Kidney glomerular epithelial cell (primary cell): ENCODE measurements at places on chromosomes 2 and 18.

DNA sequence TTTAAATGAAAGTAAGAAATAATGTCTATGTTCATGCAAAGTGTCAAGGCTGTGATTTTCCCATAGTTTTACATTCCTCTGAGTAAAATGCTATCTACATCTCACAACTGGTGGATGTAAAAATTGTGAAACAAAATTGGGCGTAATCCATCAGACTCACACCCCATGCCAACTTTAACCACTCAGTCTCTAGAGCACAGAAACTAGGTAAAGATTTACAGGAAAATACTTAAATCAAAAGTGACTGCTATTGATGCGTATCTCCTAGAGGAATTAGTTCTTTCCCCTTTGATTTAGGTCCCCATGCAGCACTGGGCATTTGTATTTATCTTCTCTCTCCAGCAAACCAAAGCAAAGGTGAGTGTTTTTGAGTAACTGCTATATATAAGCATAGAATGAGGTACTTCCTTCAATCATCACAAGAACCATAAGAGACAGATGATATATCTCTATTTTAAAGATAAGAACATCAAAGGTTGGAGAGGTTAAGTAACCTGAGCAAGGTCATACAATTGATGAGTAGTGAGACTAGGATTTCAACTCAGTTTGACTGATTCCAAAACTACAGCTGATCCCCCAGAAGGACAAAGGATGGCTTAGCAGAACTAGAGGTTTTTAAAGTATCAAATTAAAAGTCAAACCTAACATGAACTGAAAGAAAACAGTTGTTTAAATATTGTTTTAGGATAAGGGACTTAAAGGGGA is 594.0 kb upstream of the ACVR2A start:
- DNase-seq = no peak

- DNase-seq = no peak
Measured at GRCh38 chr2:202426751-202427150, 50.6 kb downstream of the BMPR2 start.

GRCh38 chr2:43210467-43211303 is 15.7 kb downstream of the ZFP36L2 start:
- DNase-seq = peak; percentile 52

- peak; percentile 1 for DNase-seq
Measured at GRCh38 chr18:24446953-24447538, 13.4 kb upstream of the HRH4 start.

GRCh38 chr2:142722569-142722968 is 154.9 kb upstream of the KYNU start:
- peak; percentile 8 for DNase-seq

GRCh38 chr2:191833356-191833755 is 13.5 kb downstream of the CAVIN2 start:
- no peak for DNase-seq

DNA sequence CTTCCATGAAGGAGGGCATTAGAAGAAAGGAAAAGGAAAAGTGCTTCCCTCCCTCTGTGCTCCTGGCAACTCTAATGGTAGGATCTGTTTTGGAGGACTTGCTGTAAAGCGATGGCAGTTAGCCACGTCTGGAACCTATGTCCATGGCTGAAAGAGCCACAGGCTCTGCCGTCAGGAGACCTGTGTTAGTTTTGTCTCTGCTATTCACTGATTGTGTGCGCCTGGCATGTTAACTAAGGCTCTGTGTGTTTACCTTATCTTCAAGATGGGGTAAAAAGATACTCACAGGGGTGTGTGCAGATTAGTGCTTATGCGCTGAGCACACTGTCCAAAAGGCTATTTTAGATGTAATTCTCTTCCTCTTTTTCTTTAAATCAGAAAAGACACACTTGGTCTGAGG is 109.8 kb upstream of the LTBP1 start:
- DNase-seq = no peak

- DNase-seq = no peak
Measured at GRCh38 chr2:232219496-232219870, 159.1 kb upstream of the ALPP start.

DNA sequence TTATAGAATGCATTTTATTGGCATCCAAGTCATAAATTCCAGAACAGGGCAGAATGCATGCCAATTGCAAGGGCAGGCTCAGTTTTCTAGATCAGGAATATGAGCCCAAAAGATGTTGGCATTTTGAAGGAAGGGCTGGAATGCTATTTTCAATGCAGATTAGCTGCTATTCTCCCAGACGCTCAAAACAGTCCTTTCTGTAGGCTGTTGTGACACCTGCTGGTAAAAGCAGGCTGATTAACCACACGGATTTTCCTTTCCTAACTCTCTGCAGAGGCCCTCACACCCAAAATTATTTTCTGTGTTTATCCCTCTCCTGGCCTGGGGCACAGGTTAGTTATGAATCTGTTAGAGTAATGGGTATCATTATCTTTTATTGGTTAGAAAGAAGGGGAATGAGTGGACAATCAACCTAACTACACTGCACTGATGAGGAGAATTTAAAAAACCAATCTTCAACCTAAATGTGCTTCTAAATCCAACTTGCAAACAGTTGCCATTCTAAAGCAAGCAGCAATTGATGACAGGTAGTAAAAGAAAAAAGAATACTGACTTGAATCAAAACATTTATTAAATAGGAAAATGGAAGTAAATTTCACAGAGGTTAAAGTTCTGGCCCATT is 94.0 kb downstream of the PLA2R1 start:
- DNase-seq = no peak

- no peak for DNase-seq
Measured at GRCh38 chr2:199465988-199466691, 8.4 kb upstream of the SATB2 start.

DNA sequence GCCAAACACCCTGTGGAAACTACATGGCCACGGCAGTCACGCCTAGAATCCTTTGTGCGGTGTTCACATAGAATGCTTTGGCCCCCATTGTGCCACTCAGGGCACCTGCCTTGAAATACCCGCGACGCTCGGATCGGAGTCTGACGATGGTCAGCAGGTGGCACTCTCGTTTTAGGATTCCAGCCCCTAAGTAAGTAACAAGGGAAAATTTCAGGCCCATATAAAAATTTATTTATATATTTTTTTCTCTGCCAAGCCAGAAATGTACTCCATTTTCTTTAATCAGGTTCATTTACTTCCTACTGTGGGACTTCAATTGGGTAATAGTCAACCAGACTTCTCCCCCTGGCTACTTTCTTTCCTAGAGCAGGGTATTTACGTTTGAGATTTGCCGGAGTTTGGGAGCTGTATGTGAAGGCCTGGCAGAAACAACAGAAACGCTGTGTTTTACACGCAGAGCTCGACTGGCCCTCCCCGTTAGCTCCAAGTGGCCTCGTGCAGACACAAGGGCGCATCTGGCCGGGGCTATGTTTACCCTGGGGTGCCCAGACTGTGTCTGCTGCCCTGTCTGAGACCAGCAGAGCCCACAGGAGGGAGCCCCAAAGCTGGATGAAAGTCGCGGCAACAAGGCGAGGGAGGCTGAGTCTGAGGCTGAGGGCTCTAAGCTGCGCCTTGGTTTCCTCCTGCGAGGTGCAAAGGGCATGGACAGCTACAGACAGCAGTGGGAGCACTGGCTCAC is 41.6 kb downstream of the LRRC30 start:
- peak; percentile 82 for DNase-seq

DNA sequence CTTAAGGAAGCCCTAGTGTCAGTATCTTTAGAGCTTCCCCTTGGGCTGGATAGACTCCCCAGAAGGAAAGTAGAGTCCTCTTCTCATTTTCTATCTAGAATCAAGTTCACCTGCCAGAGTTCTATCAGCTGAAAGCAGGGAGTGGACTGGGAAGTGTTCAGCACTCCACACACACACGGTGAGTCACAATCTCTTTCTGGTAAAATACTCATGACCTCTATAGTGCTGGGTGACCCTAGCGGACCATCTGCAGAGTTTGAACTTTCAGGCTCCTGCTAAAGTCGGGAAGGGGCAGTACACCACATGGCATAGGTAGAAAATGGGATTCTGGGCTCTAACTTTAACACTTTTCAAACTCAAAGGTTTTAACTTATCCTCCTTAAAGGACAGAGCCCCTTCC is 43.3 kb downstream of the SAP130 start:
- no peak for DNase-seq

DNA sequence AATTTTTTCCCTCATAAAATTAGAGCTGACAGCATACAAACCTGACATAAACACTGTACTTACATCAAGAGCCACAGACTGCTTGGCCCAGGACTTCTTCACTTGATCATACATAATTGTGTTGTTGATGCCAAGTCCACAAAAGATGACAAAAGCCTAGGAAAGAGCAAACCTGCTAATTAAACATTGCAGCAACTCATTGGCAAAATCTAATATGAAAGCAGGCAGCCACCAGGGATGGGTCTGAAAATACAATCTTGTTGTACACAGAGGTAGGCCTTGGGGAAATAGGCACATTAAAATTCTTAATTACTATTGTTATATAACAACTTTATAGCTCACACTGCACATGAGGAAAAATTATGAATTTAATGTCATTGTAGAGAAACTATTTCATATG is 255.8 kb downstream of the PDE11A start:
- no peak for DNase-seq

DNA sequence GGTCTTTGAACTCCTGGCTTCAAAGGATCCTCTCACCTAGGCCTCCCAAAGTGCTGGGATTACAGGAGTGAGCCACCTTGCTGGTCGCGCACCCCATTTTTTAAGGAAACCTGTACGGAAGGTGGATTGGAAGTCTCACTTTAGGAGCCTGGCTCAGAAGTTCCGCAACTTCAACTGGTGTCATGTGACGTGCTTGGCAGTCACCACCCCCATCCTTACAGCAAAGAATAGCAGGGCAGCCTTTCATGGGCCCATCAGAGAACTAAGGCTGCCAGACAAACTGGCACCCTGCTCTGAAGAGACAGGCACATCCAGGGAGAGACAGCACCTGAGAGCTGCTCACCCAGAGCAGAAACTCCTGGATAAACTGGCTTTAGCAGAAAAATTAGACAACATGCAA is 3.3 kb upstream of the SLC66A2 start:
- no peak for DNase-seq

- peak; percentile 70 for DNase-seq
Measured at GRCh38 chr2:162301151-162301804, 17.2 kb downstream of the IFIH1 start.

DNA sequence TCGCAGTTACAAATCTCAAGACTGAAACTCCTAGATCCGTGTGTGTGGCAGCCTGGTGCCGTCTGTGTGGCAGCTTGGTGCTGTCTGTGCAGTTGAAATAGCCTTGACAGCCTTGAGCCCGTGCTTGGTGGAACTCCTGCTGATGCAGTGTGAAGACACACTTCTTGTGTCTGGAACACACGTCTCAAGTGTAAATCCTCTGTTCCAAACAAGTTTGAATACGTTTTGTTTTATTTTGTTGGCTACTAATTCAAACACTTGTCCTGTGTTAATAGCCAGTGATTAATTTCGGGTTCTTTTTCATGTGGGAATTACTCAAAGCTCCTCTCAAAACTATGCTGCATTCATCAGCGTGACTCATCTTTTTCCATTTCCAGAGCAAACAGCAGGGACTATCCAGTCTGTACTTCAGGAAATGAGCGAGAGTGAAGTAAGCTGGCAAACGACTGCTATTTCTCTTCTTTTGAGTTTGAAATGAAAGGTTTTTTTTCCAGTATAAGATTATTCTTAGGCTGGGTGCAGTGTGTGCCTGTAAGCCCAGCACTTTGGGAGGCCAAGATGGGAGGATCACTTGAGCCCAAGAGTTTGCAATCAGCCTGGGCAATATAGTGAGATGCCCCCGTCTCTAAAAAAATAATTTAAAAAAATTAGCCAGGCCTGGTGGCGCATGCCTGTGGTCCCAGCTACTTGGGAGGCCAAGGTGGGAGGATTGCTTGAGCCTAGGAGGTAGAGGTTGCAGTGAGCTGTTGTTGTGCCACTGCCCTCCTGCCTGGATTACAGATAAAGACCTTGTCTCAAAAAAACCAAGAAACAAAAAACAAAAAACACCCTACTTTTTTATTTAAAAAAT is 152.9 kb downstream of the SPP2 start:
- peak; percentile 97 for DNase-seq

DNA sequence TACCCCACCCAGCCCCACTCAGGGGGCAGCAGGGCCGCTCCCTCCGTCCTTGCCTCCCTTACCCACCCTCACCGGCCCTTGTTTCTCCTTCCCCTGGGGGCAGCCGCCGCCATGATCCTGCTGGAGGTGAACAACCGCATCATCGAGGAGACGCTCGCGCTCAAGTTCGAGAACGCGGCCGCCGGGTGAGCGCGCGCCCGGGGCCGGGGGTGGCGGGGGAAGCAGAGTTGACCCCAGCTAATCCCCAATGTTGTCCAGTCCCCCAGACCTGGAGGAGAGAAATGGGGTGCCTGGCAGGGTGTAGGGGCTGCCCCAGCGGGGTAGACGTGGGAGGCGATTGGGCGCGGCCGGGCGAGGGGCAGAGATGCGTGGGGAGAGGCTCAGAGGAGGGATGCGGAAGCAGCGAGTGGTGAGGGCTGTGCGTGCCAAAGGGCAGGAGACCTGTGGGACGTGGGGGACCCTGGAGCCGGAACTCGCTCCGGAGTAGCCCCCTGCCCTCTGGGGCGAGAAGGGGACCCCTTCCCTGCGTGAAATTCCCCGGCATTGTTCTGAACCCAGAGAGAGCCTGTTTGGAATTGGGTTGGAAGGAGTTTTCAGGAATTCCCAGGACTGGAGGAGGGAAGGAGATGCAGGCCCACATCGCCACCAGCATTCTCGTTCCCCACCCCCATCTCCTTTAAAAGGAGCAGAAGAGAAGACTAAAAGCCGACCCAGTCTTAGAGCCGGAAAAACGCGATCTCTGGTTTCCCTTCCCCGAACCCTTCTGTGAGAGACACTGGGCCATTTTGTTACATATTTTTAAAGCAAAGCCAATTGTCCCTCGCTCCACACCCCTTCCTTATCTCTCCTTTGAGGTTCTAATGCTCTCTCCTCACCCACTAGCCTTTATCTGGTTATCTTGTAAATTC is 625 bp downstream of the ARPC2 start:
- no peak for DNase-seq

GRCh38 chr2:74597410-74597809 is 42.9 kb downstream of the DOK1 start:
- DNase-seq = no peak

- no peak for DNase-seq
Measured at GRCh38 chr2:13046557-13047165, 329.9 kb downstream of the TRIB2 start.

DNA sequence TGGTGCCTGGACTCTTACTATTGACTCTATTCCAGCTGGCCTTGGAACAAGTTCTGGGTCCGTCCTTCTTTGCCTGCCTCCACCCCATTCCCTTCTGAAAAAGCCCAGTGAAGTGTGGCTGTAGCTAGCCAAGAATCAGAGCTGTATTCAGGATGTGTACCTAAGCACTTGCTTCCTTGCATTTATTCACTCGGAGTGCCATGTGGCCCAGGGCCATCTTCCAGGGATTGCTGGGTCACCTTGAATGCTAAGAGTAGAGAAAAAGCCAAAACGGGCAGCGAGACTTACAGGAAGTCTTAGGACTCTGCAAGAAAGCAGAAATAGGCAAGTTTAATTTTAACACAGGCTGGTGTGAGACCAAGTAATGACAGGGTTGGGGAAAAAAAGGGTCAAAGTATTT is 4.1 kb downstream of the ITGA6 start:
- no peak for DNase-seq

DNA sequence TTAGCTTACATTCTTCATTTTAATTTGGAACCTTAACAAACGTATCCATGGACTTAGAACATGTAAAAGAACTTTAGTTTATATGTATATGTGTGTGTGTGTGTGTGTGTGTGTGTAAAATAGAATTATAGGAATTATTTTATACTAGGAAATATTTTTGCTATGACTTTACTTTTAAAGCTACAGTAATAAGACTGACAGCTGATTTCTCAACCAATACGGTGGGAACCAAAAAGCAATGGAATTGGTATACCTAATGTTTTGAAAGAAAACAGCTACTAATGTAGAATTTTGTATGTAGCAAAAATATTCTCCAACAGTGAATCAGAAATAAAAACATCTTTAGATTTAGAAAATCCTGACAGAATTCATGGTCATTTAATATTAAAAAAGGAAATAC is 146.5 kb upstream of the ARL4C start:
- DNase-seq = no peak
